ENCODE measurements at places on chromosomes 6 and 20.

GRCh38 chr20:22916021-22916842 is 118.9 kb upstream of the SSTR4 start:
- no peak for DNase-seq

DNA sequence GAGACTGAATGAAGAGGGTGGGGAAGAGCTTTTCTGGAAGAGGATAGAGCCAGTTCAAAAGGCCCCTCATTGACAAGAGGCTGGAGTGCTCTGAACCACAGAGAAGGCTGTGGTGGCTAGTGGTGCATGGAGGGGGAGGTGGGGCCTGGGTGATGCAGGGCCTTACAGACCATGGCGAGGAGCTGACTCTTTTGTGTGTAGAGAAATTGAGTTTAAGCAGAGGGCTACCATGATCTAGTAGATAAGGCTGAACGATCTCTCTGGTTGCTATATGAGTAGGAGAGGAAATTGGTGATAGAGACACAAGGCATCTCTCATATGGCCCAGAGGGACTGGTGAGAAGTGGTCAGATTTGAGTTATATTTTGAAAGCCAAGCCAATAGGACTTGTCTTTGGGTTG is 137.6 kb downstream of the UST start:
- no peak for DNase-seq

GRCh38 chr6:32825966-32826365 is 9.2 kb upstream of the HLA-DOB start:
- DNase-seq: peak; percentile 23

DNA sequence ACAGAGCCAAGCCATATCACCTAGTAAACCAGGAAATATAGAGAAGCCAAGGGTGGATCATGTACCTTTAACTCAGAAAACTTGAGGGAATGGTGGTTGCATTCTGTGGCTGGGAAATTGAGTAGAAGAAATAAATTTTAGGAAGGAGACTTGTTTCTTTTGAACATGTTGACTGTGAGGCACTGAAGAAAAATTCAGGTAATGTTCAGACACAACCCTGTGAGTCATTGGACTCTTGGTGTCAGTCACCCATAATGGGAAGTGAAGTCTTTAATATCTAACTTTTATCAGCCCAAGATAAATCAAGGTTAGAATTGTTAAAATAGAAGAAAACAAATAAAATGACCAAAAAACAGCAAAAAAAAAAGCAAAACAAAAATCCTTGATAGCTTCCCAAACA is 98.8 kb upstream of the GRIK2 start:
- no peak for DNase-seq

DNA sequence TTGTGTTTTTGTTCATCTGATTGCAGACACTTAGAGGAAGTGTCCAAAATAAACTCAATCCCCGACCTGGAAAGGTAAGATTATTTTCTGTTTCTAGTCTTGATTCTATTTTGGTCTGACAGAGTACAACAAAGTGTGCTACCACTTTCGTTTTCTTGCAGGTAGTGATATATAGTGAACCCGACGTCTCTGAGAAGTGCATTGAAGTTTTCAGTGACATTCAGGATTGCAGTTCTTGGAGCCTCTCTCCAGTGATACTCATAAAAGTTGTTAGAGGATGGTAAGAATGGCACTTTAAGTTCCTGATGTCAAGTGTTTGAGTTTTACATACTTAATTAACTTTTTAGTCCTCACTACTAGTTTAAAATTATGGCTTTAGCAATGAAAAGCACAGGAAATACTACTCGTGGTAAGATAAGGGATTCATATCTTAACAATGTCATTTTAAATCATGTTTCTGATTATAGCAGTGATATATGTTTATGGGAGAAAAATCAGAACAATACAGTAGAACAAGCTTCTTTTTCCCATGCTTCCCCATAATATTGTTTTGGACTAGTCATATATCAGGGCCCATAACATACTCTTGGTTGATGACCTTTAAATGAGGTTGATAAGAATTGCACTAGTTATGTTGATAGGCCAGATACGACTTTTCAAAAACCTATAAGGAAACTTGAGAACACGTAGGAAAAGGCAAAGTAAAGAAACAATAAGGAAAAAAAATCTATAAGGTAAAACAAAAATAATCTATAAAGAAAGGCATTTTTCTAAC is 104.0 kb downstream of the RTN4IP1 start:
- DNase-seq: no peak

GRCh38 chr6:51855310-51856082 is 231.9 kb downstream of the PKHD1 start:
- DNase-seq: peak; percentile 59

GRCh38 chr20:53652859-53653517 is 59.3 kb upstream of the ZNF217 start:
- DNase-seq: peak; percentile 38

GRCh38 chr6:164469276-164469949 is 840.0 kb downstream of the C6orf118 start:
- DNase-seq: no peak

GRCh38 chr20:53643031-53643832 is 49.6 kb upstream of the ZNF217 start:
- DNase-seq: peak; percentile 94

DNA sequence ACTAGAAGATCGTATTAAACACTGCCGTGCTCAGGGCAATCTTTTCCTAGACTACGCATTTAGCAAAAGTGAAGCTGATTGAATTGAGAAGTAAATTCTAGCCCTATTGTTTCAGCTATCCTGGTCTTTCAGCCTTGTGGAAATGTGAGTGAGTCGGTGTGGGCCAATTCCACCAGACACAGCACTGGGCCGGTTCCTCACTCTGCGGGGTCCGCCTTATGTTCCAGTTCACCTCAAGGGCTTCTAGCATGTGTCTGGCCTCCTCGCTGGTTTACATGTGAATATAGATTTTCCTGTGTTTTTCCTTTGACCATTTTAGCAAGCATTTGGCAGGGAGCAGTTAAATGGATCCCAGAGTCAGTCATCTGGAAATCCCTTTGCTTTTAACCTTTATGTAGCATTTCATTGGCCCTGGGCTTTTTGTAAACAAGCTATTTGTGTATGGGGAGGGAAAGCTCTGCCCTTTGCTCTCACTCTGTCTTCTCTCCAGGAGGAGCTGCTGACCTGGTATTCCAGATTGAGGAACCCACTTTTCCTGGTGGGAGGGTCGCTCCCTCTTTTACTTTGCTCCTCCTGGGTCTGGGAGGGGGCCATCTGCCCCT is 12.4 kb upstream of the GTSF1L start:
- DNase-seq: no peak

DNA sequence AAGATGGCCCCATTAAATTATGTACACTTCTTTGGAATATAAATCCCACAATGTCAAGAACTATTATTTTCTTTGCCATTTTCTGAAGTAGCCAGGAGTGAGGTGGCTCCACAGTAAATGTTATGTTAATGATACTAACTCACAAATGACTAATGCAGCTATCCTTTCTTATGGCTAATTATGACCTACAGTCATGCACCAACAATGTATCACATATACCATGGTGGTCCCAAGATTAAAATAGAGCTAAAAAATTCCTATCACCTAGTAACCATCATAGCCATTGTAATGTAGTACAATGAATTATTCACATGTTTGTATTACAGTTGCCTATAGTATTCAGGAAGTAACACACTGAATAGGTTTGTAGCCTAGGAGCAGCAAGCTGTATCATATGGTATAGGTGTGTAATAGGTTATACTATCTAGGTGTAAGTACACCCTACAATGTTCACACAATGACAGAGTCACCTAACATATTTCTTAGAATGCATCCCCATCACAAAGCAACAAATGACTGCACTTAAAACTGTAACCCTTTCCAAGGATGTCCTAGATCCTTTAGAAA is 15.3 kb downstream of the ECHDC1 start:
- DNase-seq: no peak

DNA sequence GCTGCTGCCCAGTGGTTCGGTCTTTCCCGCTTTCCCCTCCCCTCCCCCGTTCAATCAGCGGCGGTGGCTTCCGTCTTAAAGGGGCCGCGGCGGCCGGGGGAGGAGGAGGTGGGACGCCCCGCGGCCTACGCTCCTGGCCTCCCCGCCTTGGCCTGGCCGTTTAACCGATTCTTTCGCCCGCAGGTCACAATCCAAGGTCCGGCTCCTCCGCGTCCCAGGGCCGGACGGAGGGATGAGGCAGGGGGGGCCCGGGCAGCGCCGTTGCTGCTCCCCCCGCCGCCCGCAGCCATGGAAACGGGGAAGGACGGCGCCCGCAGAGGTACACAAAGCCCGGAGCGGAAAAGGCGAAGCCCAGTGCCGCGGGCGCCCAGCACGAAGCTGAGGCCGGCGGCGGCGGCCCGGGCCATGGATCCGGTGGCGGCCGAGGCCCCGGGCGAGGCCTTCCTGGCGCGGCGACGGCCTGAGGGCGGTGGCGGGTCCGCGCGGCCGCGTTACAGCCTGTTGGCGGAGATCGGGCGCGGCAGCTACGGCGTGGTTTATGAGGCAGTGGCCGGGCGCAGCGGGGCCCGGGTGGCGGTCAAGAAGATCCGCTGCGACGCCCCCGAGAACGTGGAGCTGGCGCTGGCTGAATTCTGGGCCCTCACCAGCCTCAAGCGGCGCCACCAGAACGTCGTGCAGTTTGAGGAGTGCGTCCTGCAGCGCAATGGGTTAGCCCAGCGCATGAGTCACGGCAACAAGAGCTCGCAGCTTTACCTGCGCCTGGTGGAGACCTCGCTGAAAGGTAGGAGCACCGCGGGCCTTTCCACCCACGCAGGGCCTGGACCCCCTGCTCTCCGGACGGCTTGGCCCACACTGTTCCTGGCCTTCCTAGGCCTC is 1.2 kb downstream of the STK35 start:
- peak; percentile 86 for DNase-seq

- no peak for DNase-seq
These were observed 7.3 kb upstream of the ITPR3 start for GRCh38 chr6:33613795-33614168.

- peak; percentile 99 for DNase-seq
These were observed 24.0 kb downstream of the FGD2 start for GRCh38 chr6:37029249-37029971.

GRCh38 chr6:52132292-52132691 is 44.9 kb upstream of the PKHD1 start:
- DNase-seq: no peak

GRCh38 chr6:29626948-29627754 is 5.8 kb downstream of the GABBR1 start:
- no peak for DNase-seq

DNA sequence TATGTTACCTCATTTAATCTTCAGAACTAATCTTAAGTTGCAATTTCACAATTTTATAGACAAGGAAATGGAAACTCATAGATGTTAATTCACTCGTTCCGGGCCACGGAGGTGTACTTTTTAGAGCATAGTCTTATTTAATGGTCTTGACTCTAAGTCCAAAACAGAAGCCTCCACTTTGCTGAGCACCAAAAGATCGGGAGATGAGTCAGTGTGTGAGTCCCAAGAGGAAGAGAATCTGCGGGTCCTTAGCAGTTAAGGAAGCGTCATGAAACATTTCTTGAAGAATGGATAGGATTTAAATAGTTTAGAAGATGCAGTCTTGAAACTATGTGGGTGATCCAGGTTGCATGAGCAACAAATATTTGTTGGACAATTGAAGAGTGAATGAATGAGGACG is 231.8 kb upstream of the QKI start:
- peak; percentile 15 for DNase-seq

DNA sequence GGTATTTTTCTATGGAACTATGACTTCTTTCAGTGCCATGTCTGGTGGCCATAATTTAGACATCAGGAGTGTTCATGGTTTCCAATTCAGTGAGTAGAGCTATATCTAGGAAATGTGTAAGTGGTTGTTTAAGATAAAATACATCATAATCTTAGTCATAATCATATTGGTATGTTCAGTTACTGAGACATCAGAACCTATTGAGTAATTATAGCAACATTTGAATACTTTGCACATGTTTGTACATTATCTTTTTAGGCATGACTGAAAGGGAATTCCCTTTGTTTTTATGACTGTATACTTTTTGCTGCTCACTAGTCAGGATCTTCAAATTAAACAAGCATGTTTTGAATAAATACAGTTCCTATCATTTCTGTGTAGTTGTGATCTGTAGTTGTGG is 64.0 kb downstream of the STXBP5 start:
- no peak for DNase-seq

GRCh38 chr20:38430679-38431325 is 4.3 kb downstream of the SNHG17 start:
- DNase-seq: no peak

- peak; percentile 42 for DNase-seq
These were observed 6.9 kb downstream of the SESN1 start for GRCh38 chr6:109087661-109088264.

- no peak for DNase-seq
These were observed 109.7 kb downstream of the FAM120B start for GRCh38 chr6:170416303-170416702.

GRCh38 chr6:42163981-42164380 is 9.2 kb upstream of the GUCA1A start:
- peak; percentile 25 for DNase-seq

GRCh38 chr6:52972989-52973388 is 22.1 kb downstream of the GSTA4 start:
- DNase-seq: no peak

GRCh38 chr6:85323435-85324040 is 126.3 kb upstream of the NT5E start:
- DNase-seq: peak; percentile 45

DNA sequence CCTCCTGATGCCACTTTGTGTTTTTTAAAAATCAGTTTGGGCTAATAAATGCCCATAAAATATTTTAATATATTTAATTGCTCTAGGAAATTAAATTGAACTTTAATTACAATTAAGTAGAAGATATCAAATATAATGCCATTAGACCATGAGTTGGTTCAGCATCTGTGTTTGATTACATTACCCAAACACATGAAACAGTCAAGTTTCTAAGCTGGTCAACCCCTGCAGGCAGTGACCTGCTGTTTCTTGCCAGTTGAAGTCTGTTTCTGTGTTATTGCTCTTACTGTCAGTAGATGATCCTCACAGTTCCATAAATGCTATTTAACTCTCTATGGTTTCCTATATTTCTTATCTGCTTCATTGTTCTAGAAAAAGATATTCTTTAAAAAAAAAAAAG is 9.7 kb upstream of the TENT5A start:
- DNase-seq: no peak

GRCh38 chr20:59996108-59996507 is 37.9 kb downstream of the CDH26 start:
- no peak for DNase-seq

- DNase-seq: no peak
These were observed 29.4 kb downstream of the UTRN start for GRCh38 chr6:144314562-144314961.
